H9 (cell line): ENCODE measurements at places on chromosomes 1 and 21. TPM values are rescaled to one million over a fixed set of nuclear protein-coding genes. Genes with fewer than 3 reads are reported as not detected.

- peaks cover 3% of the 10 kb centered on the region; the same call in 1 of the 2 replicates for H3K4me1 ChIP-seq
- H3K4me3 ChIP-seq: no peak overlapping the region
- H3K36me3 ChIP-seq: no peaks in the 10 kb centered on the region
- DNase-seq: no peak
- H3K27ac ChIP-seq: no peak overlapping the region
Observed at GRCh38 chr1:116334015-116334547, 39.0 kb upstream of the ATP1A1 start.

The FCRL2 gene
- not detected in 2 replicates for total RNA-seq

The ANKRD35 gene
- total RNA-seq: 0.18 and 0.28 TPM in 2 replicates

The SERINC2 gene
- total RNA-seq: 14.1 and 14.7 TPM in 2 replicates

The DNAH14 gene
- 38.2 and 39.7 TPM in 2 replicates for total RNA-seq
